ENCODE measurements at places on chromosomes 1 and 21. TPM values are rescaled to one million over a fixed set of nuclear protein-coding genes. Genes with fewer than 3 reads are reported as not detected.
A peak's percentile ranks its signal among the peaks of the same experiment; 100 is the strongest.

Gene TRIM67
- 0.29 TPM for total RNA-seq

Gene CORT
- total RNA-seq: 0.29 TPM

Gene AMY1A
- total RNA-seq: not detected

Gene STIL
- total RNA-seq: 4.0 TPM

Gene LCE1B
- not detected for total RNA-seq

Gene TNFRSF4
- not detected for total RNA-seq

Gene ARHGEF10L
- total RNA-seq: 39.1 TPM

Gene CR1L
- not detected for total RNA-seq

Gene DIO1
- total RNA-seq: not detected

- DNase-seq: peak; percentile 88
These were observed 20.6 kb upstream of the TTC34 start for GRCh38 chr1:2821966-2822620.

DNA sequence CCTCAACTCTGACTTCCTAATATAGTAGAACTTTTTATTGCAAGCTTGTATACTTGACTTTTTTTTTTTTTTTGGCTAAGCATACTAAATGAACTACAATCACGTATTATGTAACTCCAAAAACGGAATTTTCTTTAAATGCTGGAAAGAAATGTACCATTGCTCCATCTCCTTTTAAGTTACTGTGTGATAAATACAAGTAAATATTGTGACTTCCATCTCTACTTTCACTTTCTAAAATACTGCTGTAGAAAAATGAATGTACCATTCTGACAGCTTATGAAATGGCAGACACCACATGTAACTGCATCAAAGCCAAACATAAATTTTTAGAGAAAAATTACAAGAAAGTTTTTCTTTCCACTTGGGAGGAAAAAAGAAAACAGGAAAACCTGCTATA lies 54.7 kb downstream of the ASH1L start:
- no peak for DNase-seq

GRCh38 chr1:104156738-104157137 lies 407.0 kb downstream of the AMY1C start:
- no peak for DNase-seq

- DNase-seq: no peak
These were observed 12.7 kb downstream of the ADAMTS1 start for GRCh38 chr21:26832546-26832945.

DNA sequence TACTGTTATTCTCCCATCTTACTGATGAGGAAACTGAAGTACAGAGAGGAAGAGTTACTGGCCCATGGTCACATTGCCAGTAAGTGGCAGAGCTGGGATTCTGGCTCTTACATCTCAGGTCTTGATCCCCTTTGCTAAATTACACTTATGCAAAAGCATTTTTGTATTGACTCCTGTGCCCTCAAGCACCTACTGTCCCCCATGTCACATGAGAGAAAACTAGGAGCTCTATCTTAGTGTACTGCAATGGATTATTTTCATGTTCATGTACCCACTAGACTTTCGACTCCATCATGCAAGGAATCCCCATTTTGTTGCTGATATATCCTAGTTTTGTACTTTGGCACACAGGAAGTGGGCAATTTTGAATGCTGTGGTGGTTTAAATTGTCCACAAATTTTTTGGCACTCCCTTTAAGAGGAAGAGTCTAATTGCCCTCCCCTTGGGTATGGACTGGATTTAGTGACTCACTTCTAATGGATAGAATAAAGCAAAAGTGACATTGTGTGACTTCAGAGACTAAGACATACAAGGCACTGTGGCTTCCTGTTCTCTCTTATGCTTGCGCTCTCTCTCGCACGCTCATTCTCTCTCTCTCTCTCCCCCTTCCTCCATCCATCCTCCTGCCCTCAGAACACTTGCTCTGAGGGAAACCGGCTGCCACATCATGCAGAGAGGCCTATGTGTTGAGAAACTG lies 43.5 kb upstream of the JAK1 start:
- DNase-seq: no peak

- peak; percentile 91 for DNase-seq
These were observed 10.6 kb downstream of the PADI1 start for GRCh38 chr1:17215545-17215890.

DNA sequence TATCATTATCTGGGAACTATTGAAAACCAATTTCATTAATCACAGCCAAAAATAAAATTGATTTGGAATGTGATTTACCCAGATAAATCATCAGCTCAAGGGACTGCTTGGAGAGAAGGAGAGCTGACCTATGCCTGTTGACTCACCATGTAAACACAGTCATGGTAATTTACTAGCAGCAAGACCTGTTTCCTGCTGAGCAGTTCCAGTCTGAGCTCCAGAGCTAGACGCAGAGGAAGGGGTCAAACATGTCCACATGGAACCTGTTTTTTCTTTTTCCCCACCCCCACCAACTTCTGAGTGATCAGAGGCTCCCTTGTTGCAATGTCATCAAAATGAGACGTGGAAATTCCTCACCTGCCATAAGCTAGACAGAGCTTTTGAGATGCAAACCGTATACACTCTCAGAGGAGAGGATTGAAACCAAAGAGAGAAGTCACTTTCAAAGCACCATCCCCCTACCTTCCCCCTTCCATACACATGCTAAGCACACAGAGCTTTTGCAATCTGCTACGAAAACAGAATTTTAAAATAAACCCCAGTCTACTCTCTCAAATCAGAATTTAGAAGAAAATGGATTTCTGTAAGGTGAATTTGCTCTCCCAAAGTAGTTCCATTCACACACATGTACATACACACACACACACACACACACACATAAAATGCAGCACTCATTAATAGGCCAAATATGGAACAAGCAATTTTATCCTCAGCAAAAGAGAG lies 55.9 kb upstream of the PTGFRN start:
- DNase-seq: peak; percentile 71

DNA sequence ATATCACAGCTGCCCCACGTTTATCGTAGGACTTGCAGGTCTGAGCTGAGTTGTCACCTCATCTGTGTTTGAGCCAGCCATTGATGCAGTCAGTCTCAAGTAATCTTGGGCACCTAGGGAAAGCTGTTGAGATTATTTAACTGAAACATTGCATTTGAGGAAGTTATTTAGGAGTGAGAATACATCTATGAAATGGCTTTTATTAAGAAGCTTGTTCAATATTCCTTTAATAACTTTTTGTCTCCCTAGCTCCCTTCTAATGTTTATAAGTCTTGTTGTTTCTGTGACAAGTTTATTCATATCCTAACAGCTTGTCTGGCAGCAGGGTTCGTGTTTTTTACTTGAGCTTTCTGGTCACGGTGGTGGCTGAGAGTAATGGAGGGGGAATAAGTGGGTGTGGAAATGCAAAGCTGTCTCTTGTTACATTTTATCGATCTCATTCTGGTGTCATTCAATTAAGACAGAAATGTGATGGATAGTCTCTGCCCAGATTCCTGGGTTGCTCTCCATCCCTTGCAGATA lies 555.9 kb downstream of the USP25 start:
- DNase-seq: no peak

GRCh38 chr1:162687870-162688269 lies 55.6 kb downstream of the DDR2 start:
- DNase-seq: no peak

GRCh38 chr1:11731691-11732283 lies 4.1 kb upstream of the AGTRAP start:
- peak; percentile 88 for DNase-seq

DNA sequence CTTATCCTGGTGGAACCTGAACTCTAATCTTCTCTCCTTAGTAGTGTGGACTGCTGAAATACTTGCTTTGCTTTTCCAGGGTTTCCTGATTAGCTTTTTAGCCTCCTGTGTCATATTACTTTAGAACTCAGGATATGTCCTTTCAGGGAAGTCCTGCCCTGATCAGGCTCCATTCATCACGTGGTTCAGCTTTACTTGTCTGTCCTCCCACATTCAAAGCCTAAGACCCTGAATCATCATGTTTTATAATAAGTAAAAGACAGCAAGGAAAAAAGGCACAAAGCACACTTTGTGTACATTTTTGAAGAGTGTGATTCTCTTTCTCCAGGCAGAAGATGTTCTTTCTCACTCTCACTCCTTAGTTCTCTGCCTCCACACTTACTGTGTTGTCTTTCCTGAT lies 70.6 kb downstream of the PATJ start:
- no peak for DNase-seq

DNA sequence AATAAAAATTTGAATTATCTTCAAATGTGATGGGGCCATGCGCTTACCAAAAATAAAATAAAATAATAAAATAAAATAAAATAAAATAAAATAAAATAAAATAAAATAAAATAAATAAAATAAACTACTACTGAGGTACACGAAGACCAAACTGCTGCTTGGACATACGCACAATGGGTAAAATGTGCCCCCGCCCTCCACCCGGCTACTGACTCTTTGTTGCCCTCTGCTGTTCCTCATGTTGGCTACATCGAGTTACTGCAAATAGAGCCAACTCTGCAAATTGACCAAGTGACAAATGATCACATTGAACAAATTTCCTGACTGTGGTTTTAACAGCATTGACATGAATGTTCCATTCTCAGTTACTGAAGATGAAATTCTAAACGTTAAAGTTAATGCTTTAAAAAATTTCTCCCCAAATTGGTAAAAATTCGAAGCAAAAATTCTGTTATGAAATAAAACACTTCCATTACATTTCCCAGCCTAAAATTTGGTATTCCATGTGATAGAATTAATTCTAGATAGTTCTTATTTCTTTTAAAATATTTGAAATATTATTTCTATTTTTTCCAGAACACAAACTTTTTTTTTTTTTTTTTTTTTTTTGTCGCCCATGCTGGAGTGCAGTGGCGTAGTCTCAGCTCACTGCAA lies 18.8 kb upstream of the MAP1LC3C start:
- peak; percentile 58 for DNase-seq

GRCh38 chr21:41507521-41508414 lies at the start of gene TMPRSS2:
Gene TMPRSS2, minus strand, starts transcription at chr21:41508158. Its CDS starts 10,025 bp downstream, at chr21:41498133.
- DNase-seq: peak; percentile 84

DNA sequence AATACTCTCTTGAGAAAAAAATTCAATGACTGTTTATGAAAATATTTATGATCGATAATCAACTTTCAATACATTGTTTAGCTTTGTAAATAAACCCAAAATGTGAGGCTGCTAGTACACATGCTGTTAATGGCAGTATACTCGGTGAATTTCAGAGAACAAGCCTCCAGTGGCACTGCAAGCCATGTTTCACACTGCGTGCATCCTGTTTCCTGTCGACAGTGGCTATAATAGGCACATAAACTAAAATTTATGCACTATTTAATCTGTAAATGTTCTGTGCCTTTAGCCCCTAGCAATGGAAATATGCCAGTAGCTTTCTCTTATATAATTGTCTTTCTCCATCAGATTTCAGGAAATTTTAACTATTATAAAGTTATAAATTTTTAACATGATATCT lies 26.3 kb upstream of the RGS18 start:
- no peak for DNase-seq

DNA sequence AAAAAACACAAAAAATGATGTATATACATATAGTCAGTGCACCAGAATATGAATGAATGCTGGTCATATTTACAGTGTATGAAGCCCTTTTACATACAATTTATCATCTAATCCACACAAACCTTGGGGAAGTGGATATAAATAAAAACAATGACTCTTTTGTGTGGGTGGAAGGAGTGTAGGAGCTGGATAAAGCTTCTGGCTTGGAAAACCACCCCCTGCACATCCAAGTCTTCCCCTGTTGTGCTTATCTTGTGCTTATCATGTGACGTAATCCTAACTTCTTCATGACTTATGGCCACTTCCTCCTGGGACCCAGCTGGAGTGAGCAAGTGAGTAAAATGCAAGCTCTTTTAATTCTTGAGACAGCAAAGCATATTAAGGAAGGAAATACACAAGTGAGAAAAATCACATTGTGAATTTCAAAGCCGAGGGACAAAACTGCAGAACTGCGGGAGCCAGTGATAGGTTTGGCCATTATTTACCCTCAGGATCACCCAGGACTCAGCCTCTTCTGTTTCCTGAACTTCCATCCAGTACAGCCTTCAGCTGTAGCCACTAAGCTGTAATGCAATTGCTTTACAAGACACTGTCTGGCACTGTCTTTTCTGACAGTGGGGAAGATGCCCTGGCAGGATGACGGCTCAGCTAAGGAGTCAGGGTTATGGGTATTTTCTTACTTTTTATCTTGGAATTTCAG lies 104.0 kb upstream of the PPM1J start:
- peak; percentile 89 for DNase-seq

- peak; percentile 59 for DNase-seq
These were observed at the start of gene S1PR1 for GRCh38 chr1:101236516-101237228. Gene S1PR1, plus strand, starts transcription at chr1:101237019. Its CDS starts 1,966 bp downstream, at chr1:101238985.

DNA sequence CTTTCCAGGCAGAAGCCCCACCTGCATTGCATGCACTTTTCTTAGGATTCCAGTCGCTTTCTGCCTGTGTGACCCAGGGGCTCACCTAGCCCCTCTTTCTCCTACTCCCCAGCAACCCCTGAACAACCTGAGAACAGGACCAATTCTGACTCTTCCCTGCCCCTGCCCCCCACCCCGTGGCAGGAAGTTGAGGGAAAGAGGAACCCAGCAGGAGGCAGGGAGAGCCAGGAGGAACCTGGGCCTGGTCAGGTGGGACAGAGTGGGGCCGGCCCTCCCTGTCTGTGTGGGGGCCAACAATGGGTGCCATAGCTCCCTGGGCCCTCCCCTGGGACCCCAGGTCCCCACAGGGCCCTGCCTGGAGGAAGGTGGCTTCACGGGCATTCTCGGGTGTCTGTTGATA lies 6.1 kb downstream of the BMP8A start:
- no peak for DNase-seq

GRCh38 chr1:31939484-31940329 lies 1.5 kb upstream of the PTP4A2 start:
- peak; percentile 96 for DNase-seq

- DNase-seq: no peak
These were observed 33.0 kb upstream of the KCNN3 start for GRCh38 chr1:154902938-154903566.
